ENCODE measurements at places on chromosomes 5 and 9.

GRCh38 chr5:7251132-7251531 lies 144.8 kb upstream of the ADCY2 start:
- no peak for DNase-seq

- no peak for DNase-seq
These were observed 27.7 kb downstream of the G3BP1 start for GRCh38 chr5:151799407-151799806.

GRCh38 chr5:135079760-135080159 lies 45.7 kb upstream of the PITX1 start:
- no peak for DNase-seq

GRCh38 chr5:151931260-151931659 lies 6.6 kb upstream of the GLRA1 start:
- DNase-seq, result no peak

DNA sequence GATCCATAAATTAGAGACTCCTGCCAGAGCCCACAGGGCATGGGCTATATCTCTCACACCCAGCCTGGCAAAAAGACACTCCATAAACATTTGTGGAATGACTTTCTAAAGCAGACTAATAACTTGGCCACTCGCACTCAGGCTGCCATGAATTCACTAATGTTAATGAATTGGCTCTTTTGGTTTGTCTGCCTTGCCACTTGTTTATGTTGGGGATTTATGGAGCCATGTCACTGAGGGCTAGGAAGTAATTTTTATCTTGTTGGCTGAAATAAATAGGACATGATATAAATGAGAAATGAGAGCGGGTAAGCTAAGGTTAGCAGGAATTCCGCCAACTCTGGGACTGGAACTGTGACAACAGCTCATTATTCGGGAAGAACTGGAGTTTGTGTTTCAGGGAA lies 55.2 kb downstream of the DROSHA start:
- no peak for DNase-seq

DNA sequence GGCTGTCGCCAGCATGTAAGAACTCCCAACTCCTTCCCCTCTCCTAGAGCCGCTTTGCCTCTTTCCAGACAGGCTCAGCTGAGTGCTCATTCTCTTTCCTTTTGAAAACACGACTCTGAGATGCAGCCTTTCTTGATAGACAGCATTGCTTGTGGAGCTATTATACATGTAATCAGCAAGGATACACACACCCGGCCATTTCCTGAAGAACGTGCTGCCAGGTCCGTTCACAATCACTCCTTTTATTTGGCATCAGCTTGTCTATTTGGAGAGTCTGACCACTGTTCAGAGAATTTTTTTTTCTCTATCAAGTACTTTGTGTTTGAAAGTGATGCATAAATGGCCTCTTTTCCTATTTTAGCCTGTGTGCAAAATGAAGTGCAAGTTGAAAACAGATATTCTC lies 328.7 kb downstream of the MARCHF11 start:
- DNase-seq, result no peak

DNA sequence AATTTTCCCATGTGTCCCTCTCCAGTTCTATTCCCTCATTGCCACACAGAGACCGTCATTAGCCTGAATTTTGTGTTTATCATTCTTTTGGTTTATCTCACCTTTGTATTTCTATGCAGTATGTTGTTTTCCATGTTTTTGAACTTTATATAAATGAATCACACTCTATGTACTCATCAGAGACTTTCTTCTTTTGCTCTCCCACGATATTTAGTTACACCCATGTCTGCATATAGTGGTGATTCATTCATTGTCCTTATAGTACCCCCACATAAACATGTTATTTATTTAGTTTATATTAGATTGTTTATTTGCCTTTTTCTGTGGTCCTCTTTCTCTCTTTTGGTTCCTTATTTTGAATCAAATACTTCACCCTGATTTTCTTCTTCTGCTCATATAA lies 199.7 kb downstream of the FSTL4 start:
- no peak for DNase-seq

- DNase-seq, result no peak
These were observed 486.2 kb downstream of the DMAC1 start for GRCh38 chr9:7313389-7313788.

DNA sequence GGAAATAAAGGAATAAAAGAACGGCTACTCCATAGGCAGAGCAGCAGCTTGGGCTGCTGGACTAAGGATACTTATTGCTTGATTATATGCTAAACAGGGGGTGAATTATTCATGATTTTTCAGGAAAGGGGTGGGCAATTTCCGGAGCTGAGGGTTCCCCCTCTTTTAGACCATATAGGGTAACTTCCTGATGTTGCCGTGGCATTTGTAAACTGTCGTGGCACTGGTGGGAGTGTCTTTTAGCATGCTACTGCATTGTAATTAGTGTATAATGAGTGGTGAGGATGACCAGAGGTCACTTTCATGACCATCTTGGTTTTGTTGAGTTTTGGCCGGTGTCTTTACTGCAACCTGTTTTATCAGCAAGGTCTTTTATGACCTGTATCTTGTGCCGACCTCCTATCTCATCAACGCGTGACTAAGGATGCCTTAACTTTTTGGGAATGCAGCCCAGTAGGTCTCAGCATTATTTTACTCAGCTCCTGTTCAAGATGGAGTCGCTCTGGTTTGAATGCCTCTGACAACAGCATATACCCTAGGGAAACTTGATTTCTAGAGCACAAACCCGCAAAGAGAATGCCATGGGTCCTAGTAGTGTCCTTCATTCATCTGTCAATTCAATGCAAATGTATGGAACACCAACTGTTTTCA lies 47.8 kb upstream of the PWWP2A start:
- no peak for DNase-seq

- no peak for DNase-seq
These were observed 129.2 kb upstream of the POU5F2 start for GRCh38 chr5:93870649-93871048.

DNA sequence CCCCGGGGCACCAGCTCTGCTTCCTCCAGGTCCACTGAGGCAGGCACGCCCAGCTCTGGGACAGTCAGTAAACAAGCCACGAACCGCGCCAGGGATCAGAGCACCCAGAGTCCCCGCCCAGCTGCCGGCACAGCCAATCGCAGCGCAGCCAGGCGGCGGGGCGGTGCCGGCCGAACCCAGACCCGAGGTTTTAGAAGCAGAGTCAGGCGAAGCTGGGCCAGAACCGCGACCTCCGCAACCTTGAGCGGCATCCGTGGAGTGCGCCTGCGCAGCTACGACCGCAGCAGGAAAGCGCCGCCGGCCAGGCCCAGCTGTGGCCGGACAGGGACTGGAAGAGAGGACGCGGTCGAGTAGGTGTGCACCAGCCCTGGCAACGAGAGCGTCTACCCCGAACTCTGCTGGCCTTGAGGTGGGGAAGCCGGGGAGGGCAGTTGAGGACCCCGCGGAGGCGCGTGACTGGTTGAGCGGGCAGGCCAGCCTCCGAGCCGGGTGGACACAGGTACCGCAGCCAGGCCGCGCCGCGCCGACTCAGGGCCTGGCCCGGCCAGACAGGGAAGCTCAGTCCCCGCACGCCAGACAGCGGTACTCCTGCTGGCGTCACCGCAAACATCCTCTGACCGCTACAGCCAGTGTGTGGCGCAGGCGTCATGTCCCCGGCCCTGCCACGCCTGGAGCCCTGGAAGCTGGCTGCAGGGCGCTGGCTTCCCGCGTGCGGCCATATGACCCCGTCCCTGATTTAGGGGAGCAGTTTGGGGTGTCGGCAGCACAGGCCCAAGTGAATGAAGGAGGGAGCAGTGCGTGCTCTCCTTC lies at the start of gene CTSL:
Gene CTSL, plus strand, starts transcription at position 220 of the 810 bp plus-strand sequence. CDS start 1,485 bp downstream, outside the sequence.
- peak; percentile 34 for DNase-seq

DNA sequence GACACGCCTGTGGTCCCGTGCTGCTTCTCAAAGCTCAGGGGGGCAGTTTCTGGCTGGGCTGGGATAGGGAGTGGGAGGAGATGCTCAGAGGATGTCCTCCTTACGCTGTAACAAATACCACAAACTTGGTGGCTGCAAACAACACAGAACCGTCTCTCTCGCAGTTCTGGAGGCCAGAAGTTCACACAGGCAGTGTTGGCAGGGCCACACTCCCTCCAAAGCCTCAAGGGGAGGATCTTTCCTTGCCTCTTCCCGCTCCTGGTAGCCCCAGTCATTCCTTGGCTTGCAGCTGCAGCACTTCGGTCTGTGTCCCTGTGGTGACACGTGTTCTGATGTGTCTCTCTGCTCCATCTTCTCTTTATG lies 10.4 kb upstream of the ORM1 start:
- DNase-seq, result no peak

DNA sequence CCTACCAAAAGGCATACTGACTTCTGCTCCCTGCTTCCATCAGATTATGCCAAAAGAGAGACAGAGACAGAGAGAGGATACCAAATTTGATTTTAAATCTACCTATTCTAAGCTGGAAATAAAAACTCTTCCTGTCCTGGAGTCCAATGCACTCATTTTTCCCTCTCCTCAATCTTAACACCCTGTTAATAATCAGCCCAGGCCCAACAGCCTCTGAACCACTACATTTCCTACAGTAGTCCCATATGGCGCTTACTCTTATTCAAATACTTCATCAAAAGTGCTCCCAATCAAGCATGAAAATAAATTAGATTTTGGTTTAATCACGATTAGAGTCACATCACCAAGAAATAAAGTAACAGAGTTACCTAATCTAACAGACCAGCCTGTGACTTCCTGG lies 152.3 kb downstream of the TSSK1B start:
- DNase-seq, result no peak

- no peak for DNase-seq
These were observed 72.5 kb upstream of the GPR151 start for GRCh38 chr5:146588331-146589027.

DNA sequence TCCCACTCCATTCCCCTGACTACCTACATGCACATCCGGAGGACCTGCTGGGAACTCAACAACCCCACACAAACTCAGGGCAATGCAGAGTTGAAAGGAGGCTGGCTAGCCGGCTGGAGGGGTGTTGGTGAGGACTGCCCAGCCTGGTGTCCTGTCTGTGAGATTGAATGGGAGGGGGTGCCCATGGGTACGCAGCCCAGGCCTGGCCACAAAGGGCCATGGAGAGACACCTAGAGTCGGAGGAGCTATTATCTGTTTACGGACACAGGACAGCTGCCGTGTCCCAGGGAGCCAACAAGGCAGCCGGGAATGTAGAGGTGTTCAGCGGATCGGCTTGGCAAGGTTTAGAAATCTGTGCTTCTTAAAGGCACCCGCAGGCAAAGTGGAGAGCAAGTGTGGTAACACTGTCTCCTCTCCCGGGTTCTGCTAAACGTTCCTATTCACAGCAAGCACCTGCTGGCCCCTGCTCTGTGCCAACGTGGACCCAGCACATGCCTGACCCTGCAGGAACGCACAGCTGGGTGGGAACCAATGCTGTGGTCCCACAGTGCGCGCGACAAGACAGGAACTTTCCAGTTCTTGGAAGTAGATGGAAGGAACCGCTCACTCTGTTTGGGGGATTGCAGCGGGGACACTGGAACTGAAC lies 166.7 kb downstream of the DAB2IP start:
- DNase-seq, result no peak

- DNase-seq, result no peak
These were observed 134.7 kb downstream of the SEMA5A start for GRCh38 chr5:9411142-9411541.

DNA sequence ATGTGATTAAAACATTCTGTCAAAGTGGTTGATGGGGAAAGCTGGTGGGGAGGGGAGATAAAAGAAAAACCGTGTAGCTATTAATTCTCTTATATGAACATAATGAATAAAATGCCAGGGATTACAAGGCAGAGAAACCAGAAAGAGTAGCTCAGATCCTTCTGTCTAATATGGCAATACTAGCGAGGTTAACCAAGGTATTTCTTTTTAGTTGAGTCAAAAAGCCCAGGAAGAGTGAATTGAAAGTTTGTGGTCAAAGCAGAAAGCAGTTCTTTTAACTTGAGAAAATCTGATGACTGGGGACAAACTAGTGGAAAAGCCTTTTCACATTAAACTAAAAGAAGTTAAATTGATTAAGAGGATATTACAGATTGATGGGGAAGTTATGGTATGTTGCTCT lies 76.0 kb downstream of the ERBIN start:
- no peak for DNase-seq

GRCh38 chr5:7866196-7866595 lies 2.6 kb downstream of the FASTKD3 start:
- no peak for DNase-seq

GRCh38 chr9:93007529-93008058 lies 50.9 kb upstream of the SUSD3 start:
- no peak for DNase-seq

DNA sequence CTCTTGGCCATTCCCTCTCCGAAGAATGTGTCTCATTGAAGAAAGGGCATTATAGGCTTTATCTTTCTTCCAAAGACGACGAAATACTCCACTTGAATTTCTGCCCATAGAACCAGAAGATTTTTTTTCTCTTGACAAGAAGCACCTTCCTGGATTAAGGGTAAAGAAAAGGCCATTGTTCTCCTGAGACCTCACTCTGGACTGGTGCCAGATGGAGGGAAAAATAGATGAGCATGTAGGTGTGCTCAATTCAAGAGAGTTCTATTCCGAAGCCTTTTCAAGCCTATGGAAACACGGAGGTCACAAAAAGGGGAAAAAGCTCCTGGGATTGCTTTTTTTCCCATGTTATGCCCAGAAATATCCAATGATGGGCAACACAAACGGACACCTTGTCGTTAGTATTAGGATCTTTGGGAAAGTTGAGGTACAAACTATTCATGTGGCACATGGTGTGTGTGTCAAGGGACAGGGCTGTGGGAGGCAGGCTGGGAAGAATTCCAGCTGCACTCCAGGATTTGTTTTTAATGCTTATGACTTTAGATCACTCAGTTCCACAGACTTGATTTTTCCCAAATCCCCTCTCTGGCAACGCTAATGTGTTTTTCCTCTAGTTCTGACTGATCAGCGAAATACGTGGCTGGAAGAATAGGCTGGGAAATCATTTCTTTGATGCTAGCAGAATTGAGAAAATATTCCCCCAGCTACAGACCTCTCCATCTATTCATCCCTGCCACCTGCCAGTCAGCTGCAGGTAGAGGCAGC lies 89.9 kb downstream of the SIL1 start:
- DNase-seq, result no peak

DNA sequence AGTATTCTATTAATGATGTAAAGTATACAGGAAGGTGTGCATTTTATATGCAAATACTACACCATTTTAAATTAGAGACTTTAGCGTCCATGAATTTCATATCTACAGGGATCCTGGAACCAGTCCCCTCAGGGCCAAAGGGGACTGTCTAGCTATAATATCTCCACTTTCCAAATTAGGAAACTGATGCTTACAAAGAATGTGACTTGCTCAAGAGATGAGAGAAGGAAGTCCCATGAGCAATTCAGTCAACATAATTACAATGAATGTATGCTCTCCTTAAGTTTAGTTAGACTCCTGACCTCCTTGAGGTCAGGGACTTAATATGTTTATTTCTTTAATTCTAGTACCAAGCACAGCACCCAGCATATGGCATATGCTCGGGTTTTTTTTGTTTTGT lies 23.7 kb downstream of the NIPBL start:
- DNase-seq, result no peak
